ELR (cell line): ENCODE measurements at places on chromosomes 5 and 9.

DNA sequence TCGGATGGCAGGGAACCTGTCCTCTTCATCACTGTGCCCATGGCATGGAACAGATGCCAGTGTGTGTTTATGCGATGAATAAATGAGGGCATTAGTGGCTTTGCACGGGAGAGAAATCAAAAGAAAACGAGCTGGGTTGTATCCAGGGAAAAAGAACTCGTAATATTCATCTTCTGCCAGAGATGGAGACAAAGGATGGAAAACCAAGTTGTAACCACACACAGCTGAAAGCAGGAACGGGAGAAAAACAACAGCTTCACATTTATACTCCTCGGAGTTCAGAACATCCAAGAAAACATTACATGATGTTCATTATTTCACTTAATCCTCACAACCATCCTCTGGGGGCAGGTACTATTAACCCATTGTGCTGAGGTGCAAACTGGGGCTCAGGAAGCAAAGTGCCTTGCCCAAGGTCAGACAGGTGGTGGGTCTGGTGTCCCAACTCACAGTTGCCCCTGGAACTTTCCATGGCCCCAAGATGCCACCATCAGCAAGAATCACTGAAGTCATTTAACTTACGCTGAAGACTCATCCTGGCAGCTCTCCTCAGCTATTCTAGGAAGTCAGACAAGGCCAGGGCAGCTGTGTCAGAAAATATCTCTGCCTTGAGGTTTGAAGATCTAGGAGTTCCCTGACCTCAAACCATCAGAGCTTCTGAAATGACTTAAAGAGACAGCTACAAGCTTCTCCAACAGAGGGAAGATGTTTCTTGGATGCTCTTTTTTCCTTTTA lies 250.4 kb downstream of the NSG2 start:
- DNase-seq, result no peak

DNA sequence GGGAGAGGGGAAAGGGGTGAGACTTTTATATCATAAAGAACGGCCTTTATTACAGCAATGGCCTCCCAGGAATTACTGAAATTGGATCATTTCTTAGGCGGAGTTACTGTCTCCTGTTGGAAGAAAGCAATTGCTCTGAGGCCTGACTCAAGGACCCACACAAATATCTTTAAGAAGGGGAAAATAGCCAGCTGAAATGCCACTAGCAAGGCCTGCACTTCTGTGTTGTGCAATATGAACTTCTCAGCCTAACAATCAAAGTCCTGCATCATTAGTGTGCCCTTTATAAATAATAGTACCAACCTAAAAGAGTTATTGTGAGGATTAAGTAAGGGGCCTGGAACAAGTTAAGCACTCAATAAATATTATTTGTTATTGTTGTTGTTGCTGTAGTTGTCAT lies 30.1 kb upstream of the TRIM32 start:
- no peak for DNase-seq

DNA sequence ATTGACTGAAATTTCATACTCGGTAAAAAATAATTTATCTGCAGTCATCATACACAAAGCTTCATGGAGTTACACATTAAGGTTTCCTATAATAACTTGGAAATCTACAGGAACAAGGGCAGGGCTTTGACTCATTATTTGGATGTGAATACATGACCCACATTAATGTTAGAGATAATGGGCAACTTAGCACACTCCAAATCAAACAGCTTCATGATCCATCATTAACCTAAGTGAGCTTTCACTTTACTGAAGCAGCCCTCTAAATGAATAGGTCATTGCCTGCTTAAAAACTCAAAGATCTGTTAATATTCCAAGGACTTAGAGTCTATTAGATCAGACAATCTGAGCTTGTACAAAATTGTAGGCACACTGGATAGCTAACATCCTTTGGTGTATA lies 9.0 kb downstream of the CDH12 start:
- no peak for DNase-seq

- no peak for DNase-seq
Observed at GRCh38 chr5:68435611-68436010, 220.1 kb downstream of the PIK3R1 start.

DNA sequence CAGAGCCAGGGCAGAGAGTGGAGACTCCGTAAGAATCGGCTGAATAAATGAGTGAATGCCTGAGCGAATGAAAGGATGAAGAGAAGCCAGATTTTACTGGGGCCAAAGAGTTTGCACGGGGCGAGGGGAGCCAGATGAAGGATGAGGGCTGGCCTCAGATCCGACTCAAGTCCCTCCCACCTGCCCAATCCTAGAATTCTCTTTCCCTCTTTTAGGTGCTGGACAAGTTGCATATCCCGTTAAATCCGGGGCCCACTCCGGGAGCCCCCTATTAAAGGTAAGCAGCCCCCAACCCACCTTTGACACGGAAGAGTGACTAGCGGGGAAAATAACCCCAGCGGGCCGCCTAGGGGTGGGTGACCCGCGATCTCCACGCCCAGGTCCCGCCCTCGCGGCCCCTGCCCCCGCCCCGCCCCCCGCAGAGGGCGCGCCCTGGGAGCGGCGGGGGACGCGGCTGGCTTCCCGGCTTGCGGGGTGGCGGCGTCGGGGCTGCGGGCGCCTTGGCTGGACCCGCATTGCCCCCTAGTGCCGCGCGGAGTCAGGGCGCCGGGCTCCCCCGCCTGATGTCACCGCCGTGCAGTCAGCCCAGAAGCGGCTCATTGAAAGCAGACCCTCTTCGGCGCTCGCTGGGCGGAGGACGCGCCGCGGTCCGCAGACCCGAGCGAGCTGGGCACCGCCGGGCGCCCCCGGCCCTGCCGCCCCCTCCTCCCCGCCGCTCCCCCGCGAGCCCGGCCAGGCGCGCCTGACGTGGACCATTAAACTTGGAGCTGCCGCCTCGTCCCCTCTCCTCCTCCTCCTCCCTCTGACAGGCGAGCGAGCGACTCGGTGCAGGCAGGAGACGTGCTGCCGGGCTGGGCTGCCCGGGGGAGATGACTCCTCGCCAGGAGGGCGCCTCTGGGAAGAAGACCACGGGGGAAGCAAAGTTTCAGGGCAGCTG lies at the start of gene ADRA1B:
ADRA1B (plus strand) TSS at position 579 of the 937 bp plus-strand sequence. CDS start 424 bp downstream, outside the sequence.
- peak; percentile 73 for DNase-seq

DNA sequence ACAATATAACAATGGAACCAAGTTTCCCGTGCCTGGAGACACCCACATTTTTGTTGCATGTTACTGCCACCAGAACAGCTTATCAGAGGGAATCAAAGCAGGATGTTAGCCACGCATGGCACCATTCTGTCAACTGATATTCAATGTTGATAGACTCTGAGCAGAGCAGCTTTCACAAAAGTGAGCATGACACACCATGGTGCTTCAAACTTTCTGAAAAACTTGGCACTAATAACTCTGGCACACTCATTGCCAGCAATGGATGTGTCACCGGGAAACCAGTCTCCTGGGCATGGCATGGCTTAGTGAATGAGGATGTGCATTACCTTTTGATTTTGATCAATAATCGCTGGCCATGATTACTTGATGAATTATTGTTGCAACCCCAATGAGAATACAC lies 19.7 kb downstream of the NIPSNAP3B start:
- no peak for DNase-seq

GRCh38 chr5:15932066-15932465 lies 247.5 kb downstream of the MARCHF11 start:
- no peak for DNase-seq

DNA sequence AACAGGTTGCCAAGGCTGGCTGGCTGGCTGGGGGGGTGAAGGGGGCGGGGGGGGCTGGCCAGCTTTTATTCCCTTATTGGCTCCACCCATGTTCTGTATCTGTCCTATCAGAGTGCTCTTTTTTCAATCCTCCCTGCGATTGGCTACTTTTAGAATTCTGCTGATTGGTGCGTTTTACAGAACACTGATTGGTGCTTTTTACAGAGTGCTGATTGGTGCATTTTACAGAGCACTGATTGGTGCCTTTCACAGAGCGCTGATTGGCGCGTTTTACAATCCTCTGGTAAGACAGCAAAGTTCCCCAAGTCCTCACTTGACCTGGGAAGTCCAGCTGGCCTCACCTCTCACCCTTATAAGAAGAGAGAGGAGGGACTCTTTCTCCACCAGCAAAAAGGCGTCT lies 175.9 kb downstream of the ERCC6L2 start:
- no peak for DNase-seq

GRCh38 chr9:35619800-35620158 lies 1.6 kb upstream of the CD72 start:
- DNase-seq, result no peak

GRCh38 chr9:100294341-100294740 lies 58.4 kb downstream of the TEX10 start:
- DNase-seq, result no peak

DNA sequence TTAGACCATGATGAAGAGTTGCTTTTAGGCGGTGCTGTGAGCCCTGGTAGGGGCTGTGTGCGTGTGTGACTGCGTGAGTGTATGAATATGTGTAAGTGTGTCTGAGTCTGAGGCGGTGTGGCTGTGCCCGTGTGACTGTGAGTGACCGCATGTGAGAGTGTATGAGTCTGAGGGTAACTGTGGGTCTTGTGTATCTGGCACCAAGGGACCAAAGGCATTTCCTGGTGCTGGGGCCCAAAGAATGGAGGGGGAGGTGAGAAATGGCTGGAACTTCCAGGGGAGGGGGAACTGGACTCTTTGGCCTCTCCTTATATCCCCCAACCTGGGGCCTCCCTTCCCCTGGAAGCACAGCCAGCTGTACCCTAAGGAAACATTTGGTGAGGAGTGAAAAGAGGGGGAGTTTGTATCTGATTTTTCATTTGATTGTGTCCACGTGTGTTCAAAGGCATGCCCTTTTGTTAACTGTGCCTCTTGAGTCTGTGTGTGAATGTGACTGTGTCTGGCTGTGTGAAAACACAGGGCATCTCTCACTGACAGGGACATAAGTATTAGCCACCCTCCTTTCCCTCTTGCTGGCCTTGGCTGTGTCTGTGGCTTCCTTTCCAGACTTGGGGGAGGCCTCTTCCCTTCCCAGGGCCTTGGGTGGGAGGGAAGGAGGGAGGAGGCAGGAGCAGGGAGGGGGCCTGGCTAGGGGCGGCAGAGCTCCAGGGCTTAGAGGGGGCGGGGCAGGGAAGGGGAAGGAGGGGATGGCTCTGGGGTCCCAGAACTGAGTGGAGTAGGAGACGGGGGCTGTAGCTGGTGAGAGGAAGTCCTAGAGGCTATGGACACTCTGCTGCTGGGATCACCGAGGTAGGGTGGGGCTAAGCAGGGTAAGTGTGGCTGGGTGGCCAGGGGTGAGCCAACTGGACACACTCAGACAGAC lies 1.4 kb downstream of the IL11RA start:
- DNase-seq, result peak; percentile 40

DNA sequence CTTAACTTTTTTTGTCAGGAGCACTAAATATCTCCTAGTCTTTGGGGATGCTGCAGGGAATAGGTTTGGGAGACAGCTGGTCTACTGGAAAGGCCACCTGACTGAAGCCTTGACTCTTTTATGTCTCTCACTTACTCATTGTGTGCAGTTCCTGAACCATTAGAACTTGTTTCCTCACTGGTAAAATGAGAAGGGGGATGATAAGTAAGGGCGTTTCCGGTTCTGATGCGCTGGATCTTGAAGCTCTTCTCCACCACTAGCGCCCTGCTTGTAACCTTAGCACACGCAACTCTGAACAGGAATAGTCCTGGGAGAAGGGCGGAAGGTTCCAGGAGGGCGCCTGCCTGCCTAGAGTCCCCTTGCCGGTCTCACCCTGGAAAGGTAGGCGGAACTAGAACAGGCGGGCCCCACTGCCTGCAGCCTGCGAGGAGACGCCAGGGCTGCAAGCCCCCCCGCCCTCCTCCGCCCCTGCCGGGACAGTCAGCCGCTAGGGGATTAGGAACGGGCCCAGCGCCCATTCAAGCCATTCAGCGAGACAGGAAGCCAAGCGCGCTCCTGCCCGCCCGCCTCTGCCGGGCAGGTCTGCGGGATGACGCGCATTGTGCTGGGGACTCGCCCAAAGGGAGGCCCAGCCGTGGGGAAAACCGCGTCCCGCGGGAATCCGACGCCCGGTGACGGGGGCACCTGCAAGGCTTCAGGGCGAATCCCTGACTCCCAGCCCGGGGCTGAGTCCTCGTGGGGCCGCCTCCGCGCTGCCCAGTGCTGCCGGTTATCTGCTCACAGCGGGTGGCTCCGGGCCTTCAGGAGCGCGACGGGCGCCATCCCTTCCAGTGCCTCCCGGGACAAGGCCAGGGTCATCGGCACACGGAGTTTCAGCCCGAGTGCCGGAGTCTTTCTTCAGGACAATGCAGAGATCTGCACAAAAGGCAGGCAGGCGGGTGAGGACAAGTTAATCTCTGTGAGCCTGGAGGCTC lies 44.0 kb upstream of the XPA start:
- DNase-seq, result peak; percentile 83

DNA sequence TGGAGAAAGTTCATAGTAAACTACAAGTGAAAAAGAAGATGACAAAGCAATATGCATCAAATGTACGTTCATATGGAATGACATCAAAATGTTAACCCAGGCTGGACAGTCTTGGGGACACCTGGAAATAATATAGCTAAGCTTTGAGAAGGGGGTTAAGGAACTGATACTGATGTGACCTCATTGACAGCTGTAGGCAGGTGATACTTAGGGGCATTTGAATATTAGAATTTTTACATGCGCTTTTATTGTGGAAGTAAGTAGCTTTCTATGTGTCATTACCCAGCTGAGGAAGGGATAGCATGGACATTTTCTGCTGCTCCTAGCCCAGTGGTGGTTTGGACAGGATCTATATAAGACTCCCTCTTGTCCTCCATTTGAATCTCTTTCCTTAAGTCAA lies 299.7 kb downstream of the CWC27 start:
- DNase-seq, result no peak

GRCh38 chr5:164214698-164215097 lies 709.3 kb downstream of the MAT2B start:
- DNase-seq, result no peak

GRCh38 chr9:107351382-107352045 lies 68.4 kb downstream of the RAD23B start:
- DNase-seq, result peak; percentile 20

DNA sequence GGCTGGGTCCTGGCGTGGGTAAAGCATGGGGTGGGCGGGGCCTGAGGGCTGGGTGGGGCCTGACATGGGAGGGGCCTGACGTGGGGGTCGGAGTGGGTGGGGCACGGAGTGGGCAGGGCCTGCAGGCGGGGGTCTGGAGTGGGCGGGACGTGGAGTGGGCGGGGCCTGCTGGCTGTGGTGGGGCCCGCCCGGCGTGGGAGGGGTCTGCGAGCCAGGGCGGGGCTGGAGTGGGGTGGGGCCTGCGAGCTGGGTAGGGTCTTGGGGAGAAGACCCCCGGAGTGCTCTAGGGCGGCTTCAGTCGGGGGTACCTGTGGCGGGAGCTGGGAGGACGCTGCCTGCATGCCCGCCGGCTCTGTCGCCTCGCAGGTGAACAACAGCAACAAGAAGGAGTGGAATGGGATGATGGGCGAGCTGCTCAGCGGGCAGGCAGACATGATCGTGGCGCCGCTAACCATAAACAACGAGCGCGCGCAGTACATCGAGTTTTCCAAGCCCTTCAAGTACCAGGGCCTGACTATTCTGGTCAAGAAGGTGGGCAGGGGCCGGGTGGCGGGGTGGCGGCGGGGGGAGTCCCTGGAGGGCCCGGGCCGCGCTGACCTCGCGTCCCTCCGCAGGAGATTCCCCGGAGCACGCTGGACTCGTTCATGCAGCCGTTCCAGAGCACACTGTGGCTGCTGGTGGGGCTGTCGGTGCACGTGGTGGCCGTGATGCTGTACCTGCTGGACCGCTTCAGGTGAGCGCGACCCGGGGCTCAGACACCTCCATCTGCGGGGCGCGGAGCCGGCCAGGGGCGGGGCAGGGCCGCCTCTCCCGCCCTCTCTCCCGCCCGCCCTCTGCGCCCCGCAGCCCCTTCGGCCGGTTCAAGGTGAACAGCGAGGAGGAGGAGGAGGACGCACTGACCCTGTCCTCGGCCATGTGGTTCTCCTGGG lies 8.0 kb downstream of the LRRC26 start:
- DNase-seq, result no peak
